Fibroblast of mammary gland (primary cell): ENCODE measurements at places on chromosomes 7 and 10.

DNA sequence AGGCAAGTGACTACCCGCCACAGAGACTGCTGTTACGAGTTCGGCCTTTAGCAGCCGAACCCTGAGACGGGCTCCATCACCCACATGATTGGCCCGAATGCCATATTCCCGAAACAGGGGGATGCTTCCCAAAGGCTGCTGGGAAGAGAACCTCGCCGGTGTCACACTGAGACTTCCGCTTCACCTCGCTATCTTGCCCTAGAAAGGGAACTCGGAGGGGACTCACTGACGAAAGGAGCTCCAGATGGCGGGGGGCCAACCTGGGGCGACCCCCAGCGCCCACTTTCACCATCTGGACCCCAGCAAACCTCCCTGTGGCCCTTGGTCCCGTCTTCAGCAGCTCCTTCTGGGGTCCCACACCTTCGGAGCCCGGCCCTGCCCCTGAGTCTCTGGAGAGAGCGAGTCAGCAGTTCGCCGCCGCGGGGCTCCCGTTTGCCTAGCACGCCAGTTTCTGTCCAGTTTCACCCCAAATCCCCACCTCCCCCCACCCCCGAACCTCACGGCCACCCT, 529 bp downstream of the HPS1 start:
- peak; percentile 38 for DNase-seq

DNA sequence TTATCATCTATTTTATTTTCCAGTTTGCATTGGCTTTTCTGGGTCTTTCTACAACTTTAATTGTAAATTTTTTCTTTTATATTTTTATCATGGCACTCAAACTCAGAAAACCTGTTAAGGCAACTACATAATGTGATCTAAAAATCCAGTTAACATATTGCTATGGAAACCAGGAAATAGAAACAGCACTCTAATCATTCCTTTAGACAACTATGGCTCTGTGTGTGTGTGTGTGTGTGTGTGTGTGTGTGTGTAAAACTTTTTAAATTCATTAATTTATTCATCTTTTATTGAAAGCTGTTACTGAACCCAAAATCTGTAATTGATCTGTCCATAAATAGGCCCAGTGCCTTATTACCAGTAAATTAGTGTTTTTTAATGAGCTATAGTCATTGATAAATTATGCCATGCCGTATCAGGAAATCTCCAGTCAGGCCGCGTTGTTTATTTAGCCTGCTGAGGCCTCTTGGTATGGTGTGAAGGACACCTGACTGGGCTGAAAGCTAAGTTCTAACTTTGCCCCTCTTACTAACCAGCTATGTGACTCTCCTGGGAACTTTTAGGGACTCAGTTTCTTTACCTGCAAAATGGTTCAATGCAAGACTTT, 1.5 kb upstream of the MET start:
- DNase-seq = no peak

GRCh38 chr10:74738985-74739567, 87.3 kb upstream of the KAT6B start:
- peak; percentile 21 for DNase-seq

DNA sequence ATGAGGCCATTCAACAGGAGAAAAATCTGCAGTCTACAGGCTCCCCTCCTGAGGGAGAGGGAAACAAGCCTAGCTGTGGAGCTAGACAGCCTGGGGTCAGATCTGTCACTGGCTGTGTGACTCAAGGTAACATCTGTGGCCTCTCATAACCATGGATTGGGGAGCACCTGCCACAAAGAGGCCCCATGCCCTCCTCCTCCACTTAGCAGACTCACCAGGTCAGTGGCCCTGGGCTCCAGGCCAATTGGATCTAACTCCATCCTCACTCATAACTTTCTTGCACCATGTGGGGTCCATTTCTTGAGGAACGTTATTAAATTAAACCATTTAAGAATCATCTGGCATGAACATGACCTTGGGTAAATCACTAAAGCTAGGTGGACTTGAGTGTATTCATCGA, 1.8 kb downstream of the GDF10 start:
- DNase-seq = no peak

GRCh38 chr10:56836659-56837058, 475.6 kb upstream of the ZWINT start:
- DNase-seq = no peak

DNA sequence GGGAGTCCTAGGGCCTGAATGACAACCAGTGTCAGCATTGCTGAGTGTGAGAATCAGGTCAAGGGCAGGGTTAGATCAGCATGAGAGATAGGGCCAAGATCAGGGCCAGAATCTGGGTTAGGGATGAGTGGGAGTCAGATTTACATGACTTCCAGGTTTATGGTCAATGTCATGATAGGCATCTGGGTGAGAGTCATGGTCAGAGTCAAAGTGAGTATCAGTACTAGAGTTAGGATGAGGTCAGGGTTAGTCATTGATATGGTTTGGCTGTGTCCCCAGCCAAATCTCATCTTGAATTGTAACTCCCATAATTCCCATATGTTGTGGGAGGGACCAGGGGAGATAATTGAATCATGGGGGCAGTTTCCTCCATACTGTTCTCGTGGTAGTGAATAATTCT, 12.3 kb downstream of the MRPS24 start:
- peak; percentile 82 for DNase-seq

DNA sequence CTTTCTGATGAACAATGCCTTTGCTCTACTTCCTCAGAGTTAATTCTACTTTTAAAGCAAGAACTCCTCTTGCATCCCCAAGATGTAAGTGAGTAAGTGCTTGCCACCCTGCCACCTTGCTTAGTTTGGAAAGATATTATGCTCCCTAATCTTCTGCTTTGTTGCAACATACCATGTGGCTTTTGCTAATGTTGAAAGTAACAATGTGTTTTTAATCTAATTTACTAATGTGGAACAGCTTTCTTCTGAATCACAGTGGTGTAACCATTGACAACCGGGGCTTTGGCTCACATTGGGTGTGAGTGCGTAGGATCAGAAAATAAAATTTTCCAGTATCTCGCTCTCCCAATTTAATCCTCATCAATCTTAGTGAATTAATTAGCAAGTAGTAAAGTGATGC, 254.1 kb upstream of the PTER start:
- DNase-seq = peak; percentile 40

- peak; percentile 22 for DNase-seq
Observed at GRCh38 chr10:102814453-102814871, 22.8 kb downstream of the CYP17A1 start.

- no peak for DNase-seq
Observed at GRCh38 chr10:70499836-70500167, 21.2 kb downstream of the PALD1 start.

DNA sequence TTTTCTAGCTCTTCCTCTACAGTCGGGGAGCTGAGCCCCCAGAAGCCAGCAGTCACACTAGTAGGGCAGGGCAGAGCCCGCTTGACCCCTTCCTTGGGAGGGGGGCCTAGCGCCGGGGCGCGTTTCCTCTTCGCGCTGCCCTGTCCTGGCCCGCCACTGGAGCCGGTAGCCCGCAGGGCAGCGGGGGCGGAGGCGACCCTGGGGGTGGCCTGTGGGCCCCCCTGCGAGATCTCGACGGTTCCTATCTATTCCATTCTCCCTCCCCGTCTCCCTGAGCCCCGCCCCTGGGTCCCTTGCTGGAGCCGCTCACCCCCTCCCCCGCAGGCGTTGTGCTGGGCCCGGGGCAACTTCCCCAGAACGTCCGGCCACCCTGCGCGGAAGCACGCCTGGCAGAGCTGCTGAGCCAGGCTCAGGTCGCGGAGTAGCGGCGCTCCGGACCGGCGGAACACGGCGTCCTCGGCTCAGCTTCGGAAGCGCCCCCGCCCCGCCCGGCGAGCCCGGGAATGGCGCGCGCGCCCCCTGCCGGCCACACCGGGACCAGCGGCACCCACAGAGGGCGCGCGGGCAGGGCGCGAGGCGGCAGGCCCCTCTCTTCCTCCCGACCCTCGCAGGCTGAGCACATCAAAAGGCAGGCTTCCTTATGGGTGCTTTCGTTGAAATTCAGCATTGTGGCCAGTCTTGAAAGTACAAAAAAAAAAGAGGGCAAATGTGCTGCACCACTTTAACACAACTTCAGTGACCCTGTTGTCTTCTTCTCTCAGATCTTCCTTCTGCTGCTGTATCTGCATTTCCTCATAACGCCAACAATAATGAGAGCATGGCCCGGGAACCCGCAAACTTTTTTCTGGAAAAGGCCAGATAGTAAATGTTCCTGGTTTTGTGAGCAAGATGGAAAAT, 327.6 kb downstream of the TNS3 start:
- peak; percentile 48 for DNase-seq

DNA sequence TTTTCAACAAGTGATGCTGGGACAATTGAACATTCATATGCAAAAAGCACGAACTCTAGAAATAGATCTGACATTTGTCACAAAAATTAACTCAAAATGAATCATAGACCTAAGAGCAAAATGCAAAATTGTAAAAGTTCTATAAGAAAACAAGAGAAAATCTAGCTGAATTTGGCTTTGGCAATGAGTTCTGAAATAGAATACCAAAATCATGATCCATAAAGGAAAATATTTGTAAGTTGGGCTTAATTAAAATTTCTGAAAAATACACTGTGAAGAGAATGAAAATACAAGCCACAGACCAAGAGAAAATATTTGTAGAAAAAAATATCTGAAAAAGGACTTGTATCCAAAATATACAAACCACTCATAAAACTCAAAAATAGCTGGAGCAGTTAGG, 698.8 kb upstream of the CELF2 start:
- no peak for DNase-seq

GRCh38 chr10:43596546-43596945, 9.7 kb upstream of the ZNF485 start:
- DNase-seq = no peak

DNA sequence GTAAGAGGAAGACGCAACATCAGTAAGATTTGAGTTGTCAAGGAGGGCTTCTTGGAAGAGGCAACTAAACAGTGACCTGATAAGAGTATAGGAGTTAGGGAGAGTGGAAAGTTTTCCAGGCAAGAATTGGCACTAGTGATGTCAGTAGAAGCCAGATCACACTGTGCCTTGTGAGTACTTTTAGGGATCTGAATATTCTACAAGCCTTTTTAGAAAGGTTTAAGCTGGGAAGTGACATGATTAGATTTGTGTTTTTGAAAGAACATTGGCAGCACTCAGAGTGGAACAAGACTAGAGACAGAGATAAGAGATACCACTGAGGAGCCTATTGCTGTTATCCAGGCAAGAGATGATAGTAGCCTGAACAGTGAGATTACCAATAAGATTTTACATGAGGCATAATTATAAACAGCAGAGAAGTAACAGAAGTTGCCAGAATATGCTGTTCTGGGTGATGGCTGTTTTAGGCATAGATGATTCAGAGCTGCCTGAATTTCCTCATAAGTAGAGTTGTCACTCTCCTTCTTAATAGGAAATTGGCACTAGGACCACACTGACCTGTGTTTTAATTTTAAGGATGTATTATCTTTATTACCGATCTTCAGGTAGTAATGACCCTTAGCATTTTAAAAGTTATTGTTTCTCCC, 45.6 kb downstream of the NHLRC2 start:
- DNase-seq = peak; percentile 34

- peak; percentile 72 for DNase-seq
Observed at GRCh38 chr7:33719059-33719581, 186.2 kb upstream of the BMPER start.

- no peak for DNase-seq
Observed at GRCh38 chr10:3827768-3828403, 42.9 kb upstream of the KLF6 start.

- peak; percentile 25 for DNase-seq
Observed at GRCh38 chr7:132666071-132666773, 90.0 kb upstream of the PLXNA4 start.

GRCh38 chr7:11768263-11768662, 63.7 kb downstream of the THSD7A start:
- no peak for DNase-seq

DNA sequence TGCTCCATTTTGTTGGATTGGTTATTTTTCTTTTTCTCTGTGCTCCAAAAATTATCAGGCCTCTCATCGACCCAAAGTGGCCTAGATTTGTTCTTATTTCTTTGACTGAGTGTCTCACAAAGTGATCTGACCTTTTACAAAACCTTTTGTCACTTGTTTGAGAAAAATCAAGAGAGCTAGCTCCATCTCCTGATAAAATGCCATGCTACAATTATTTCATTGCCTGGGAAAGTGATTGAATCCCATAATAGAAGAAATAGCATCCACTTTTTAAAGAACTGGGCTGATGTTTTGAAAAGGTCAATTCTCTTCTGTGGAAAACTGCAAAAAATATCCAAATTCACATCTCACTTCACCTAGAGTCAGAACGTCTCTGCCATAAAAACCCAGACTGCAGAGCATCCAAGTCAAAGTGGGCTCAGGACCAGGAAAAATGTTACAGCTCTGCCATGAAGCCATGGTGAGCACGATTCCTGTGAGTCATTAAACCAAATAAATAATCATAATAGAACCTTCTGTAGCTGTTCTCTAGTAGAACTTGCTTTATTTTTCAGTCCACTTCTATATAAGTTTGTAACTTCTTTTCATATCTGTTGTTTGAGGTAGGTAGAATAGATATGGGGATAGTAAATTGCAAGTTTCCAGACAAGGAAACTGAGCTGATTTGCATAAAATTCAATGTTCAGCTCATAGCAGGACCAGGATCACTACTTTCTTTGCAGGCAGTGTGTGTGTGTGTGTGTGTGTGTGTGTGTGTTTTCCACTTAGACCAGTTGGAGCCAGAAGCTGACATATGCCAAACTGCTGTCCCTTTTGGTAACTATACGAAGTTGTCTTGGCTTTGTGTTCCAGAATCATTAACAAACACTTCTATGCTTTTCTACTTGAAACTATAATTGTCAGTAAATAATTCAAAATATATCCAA, 632.5 kb upstream of the ANKRD30A start:
- peak; percentile 83 for DNase-seq

- DNase-seq = no peak
Observed at GRCh38 chr10:110263164-110263563, 41.6 kb downstream of the SMNDC1 start.

GRCh38 chr7:157692460-157693011, 355.7 kb downstream of the DNAJB6 start:
- DNase-seq = no peak

- peak; percentile 54 for DNase-seq
Observed at GRCh38 chr10:123967626-123968243, 76.1 kb upstream of the CPXM2 start.

GRCh38 chr7:12174931-12175330, 36.2 kb upstream of the TMEM106B start:
- DNase-seq = no peak
